ENCODE measurements at places on chromosomes 3 and 15.

DNA sequence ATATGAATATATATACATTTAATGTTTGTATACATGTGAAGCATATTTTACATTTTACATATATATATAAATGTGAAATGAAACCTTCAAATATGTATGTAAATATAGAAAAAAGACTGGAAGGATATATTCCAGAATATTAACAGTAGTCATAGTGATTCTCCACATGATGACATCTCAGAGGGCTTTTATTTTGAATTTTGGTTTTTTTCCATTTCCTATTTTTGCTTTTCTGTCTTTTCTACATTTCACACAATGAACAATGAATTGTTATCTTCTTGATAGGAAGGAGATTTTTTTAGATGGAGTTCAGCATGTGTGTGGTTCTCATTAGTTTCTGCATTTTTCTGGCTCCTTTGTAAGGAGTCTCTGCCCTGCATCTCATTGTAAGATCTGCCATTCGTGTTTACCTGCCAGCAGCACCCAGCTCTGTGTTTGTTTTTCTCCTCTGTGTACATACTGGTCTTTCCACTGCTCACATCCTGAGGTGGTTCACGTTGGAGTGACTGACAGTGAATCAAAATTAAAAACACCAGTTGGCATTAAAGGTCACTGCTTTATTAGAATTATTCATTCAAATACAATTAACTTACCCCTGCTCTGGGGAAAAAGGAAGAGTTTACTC is 425.3 kb upstream of the MDFIC2 start:
- DNase-seq = no peak

- DNase-seq = no peak
Measured at GRCh38 chr15:30877070-30877469, 26.6 kb upstream of the FAN1 start.

DNA sequence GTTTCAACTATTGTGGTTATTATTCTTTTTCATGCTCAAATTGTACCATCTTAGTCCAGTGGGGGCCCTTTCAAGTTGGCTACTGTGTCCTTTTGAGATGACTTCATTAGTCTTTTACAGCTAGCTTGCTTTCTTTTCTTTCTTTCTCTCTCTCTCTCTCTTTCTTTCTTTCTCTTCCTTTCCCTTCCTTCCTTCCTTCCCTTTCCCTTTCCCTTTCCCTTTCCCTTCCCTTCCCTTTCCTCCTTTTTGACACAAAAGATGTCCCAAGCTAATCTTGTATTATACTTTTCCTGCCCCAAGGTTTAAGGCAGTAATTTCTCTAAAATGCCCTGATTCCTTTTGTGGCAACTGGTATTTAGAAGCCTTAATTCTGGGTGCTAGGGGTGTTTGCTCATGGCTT is 213.0 kb upstream of the TBC1D5 start:
- DNase-seq = no peak

DNA sequence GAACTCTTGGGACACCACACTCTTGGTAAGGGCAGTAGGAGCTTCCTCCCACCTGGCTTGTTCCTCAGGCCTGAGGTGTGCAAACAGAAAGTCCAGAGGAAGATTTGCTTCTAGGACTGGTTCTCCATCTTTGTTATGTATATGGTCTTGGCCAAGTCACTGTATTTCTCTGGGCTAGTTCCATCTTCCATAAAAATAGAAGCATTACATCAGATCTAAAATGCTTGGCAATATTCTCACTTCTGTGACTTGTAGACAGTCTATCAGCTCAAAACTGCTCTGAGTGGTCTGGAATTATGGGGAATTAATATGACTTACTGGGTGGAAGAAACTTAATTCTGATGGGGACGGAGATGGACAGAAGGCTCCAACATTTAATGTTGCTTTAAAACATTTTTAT is 55.2 kb downstream of the TMEM108 start:
- DNase-seq = no peak

DNA sequence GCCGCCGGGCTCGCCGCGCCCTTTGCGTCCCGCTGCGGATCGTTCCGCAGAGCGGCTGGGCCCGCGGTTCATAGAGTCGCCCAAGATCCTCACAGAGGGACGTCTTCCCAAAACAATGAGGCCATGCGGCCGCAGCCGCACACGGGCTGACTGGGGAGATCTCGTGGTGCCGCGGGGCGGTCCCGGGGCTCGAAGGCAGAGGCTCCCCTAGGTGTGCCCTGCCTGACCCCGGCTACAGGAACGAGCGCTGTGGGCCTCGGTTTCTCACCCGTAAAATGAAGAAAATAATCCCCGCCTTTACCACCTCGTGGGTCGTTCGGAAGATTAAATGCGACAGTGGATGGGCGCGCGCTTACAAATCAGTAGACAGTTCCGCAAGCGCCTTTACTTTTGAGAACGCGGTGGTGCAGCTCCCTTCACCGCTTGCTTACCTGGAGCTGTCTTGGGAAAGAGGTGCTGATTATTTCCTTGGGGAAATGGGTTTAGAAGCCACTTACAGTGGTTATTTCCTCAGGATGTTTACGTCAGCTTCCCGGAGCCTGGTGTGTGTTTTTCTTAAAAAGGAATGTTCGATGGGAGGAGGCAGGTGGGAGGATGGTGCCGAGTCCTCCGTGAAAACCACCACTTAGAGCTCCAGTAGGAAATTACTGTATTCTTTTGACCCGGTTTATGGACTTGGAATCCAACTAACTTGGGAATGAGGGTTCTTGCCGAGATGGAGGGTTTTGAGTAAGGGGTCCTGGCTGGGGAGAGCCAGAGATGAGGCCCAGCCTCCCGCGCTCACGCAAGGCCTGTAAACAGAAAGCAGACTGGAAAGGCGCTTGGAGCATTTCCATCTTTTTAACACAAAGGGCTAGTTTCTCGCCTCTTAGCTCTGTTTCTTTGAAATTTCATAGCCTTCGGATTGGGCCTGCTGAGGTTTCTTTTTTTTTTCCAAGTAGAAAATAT is 1.9 kb upstream of the MEX3B start:
- no peak for DNase-seq

DNA sequence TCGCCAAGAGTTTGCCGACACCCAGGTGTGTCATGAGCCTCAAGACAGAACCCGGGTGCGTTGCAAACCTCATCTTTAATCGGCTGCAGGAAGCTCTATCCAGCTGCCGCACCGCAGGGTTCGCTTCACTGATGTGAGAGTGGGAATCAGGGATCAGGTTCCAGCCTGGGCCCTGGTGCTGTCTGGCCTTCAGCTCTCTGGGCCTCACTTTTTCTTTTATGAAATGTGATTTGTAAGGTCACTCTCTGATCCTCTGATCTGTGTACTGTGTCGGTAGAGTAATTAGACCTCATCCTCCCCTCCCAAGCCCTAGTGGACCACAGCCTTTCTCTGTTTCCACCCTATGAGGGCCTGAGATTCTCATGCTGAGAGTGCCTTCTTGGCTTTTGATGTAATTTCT is 202.8 kb upstream of the UBE2E1 start:
- DNase-seq = peak; percentile 3

DNA sequence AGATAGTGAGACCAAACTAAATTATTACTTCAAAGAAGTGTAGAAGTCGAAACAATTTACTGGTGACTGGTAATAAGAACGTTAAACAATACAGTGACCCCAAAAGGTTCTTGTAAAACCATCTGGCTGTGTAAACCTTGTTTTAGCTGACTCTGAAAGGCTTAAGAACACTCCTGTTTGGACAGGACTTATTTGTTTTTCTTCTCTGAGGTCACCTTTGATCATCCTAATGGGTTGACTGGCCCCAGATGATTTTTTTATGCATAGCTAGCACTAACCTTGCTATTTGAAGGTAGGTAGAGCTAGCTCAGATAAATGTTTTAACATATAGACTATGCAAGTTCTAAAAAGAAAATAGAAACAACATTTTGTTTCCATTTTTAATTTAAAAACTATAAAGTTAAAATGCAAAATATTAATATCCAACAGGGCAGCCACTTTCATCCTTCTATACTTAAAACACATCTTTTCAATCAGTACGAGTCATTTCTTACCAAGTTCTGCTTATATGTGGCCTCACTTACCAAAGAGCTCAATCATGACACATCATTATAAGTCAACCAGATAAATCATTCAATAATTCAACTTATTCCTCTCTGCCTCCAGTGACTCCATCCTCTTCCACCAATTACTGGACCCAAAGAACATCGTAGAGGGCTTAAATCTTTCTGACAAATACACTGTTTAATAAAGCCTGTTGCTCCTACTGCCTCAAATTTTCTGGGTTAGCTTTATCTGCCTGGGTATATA is 158.8 kb downstream of the SSR3 start:
- DNase-seq = no peak

DNA sequence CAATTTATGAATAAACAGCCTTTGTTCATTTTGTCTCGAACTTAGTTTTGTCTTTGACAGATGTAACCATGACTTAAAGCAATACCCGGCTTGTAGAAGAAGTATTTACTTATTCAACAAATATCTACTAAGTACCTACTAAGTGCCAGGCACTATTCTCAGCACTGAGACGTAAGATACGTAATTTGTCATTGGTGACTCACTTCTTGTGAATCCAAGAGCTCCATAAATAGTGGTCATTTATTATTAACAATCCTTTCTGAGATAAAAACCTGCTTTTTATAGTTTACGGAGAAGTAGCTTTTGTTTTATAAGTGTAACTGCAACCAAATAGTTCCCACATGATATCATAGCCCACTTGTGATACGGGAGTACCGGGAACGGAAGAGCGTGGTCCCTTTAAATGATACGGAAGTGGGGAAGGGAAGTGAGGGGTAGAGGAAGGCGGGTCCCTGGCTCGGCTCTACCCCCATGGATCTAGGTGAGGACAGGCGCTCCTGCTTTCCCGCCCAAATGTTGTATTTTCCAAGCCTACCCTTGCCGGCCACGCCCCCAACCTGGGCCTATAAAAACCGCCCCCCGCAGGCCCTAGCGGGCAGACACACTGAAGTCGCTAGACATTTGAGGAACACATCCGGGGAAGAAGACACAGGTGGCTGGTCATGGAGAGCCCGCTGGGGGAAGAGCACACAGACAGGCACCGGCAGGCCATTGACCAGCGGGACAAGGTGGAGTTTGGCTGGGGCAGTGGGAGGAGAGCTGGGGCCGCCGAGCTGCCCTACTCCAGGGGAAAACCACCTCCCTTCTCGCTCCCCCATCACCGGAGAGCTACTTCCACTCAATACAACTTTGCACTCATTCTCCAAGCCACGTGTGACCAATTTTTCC is at the start of gene SAMMSON:
TSS of gene SAMMSON (plus strand) at position 594 of the 888 bp plus-strand sequence.
- peak; percentile 43 for DNase-seq

DNA sequence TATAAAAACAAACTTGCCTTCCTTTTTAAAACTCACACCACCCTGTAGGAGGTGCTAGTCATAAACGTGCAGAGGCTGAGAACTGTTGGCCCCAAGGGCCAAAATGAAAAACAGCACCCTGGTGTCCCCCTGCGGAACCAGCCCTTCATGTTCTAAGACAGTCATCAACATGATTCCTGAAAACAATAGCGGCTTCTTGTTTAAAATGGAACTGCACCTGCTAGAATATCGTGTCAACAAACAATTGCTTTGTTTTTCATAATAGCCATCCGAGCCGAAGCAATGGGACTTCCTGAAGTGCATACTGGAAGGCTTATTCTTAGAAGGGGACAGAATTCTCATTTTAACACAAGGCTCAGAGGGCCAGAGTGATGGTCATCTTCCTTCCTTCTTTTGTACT is 43.7 kb downstream of the MECOM start:
- DNase-seq = no peak

- no peak for DNase-seq
Measured at GRCh38 chr3:117892431-117892841, 1142.2 kb downstream of the IGSF11 start.

GRCh38 chr3:12934431-12934830 is 93.1 kb upstream of the RPL32 start:
- no peak for DNase-seq

DNA sequence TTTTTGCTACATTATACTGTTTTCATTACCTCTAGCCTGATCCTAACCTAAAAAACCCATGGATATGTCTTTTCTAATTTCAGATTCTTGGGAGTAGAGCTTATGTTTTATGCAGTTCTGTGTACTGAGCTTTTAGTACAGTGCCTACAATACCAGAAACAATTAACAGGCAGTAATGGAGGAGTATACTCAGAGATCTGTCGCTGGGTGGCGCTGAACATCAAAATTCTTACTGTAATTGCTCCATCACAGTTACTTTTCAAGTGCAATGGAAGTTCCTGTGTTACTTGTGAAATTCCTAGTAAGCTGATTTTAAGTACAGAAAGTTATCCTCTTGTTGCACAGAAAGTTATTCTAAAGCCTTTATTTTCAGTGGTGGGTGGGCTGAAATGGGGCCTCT is 66.9 kb downstream of the RNF13 start:
- DNase-seq = no peak

GRCh38 chr3:31166249-31166885 is 271.9 kb upstream of the GADL1 start:
- no peak for DNase-seq

- peak; percentile 2 for DNase-seq
Measured at GRCh38 chr3:190384309-190384756, 3.6 kb upstream of the CLDN16 start.

DNA sequence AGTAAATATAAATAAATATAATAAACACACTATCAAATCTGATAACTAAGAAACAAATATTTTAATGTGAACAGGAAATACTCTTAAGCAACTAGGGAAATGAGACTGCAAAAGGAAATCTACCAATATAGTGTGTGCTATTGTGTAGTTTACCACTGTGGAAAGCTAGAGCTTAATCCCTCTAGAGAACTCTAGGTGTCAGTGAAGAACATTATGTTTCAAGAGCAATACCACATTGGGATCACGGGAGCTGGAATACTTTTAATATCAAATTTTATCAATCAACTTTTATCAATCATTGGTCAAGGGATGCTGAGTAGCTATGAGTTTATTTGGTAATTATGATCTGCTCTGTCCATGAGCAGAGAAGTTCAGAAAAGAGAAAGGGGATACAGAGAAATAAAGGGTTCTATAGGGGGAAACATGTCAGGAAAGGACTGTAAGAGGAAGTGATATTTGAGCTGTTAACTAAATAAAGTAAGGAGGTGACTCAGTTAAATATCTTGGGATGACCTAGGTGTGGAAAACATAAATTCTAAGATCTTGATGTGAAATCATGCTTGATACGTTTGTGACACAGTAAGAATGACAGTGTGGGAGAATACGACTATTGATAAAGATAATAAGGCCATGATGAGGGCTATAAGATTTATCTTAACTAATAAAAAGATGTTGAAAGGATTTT is 762.2 kb upstream of the ALCAM start:
- DNase-seq = no peak

All from NCI-H187 (cell line).